ENCODE measurements at places on chromosomes 1 and 21.

DNA sequence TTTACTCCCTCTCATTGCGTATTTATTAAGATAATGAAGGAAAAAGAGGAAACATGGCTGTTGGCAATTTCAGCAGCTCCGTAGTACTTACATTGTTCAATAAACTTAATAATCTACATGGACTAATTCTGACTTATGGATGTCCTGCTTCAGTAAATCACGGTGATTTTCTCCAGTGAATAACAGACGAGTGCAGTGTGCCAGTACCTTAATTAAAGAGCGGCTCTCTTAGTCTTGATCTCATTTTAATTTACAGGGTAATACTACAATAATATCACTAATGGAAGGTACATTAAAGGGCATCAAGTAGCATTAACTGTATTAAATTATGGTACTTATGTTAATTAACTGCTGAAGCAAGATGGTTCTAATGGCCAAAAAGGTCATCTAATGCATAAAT is 187.2 kb downstream of the NTNG1 start:
- DNase-seq: no peak

- no peak for DNase-seq
Measured at GRCh38 chr1:71438626-71439025, 357.8 kb upstream of the ZRANB2 start.

- no peak for DNase-seq
Measured at GRCh38 chr1:11461531-11462137, 17.3 kb upstream of the DISP3 start.

DNA sequence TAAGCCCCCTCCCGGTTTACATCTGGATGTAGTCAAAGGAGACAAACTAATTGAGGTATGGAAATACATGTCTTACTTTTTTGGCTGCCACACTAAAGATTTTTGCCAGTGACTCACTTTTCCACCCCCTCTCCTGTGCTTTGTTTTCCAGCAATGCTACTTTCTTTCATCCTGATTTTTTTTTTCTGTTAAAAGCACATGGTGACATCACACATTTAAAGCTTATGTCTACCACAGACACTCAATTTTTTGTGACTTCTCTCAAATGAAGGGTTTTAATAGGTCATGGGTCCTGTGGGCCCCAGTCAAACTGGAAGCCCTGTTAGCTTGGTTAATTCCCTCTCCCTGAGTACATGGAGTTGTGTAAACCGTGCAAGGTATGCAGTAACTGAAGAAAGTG is 2.2 kb downstream of the PPP1R8 start:
- peak; percentile 52 for DNase-seq

- peak; percentile 61 for DNase-seq
Measured at GRCh38 chr1:7046314-7046713, 261.1 kb downstream of the CAMTA1 start.

- peak; percentile 42 for DNase-seq
Measured at GRCh38 chr1:25503551-25504426, 39.6 kb upstream of the LDLRAP1 start.

DNA sequence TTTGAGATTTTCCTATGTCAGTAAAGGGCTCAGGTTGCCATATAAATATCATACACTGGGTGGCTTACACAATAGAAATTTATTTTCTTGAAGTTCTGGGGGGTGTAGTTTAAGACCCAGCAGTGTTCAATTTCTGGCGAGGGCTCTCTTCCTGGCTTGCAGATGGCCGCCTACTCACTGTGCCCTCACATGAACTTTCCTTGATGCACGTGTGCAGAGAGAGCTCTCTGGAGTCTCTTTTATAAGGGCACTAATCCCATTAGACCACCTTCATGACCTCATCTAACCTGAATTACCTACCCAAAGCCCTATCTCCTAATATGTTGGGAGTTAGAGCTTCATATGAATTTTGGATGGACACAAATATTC is 21.1 kb downstream of the TMEM51 start:
- no peak for DNase-seq

GRCh38 chr1:181655756-181656155 is 172.4 kb downstream of the CACNA1E start:
- peak; percentile 33 for DNase-seq

DNA sequence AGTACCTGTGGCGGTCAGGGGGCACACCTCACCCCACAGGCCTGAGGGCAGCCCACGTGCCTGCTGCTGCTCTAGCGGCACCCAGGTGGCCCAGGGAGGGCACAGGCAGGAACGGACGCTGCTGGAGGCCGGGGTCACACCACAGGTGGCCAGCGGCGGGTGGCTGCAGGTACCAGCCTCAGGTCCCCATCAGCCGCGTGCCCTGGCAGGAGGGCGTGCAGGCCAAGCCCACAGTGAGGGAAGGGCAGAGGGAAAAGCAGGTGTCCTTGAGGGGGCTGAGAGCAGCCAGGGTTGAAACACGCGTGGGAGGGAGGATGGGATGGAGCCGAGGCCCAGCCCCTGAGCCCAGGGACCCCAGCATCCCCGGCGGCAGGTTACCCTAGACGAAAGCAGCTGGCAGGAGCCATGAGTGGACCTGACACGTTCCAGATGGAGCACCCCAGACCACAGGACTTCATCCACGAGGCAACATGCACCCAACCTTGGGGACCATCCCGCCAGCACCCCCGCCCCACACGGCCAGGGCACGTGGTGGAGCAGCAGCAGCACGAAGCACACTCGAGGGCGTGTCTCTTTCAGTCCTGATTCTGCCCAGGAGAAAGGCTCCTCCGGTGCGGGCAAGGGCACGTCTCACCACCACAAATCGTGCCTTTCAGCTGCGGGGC is 3.7 kb downstream of the SLC19A1 start:
- DNase-seq: no peak

GRCh38 chr1:103275725-103276124 is 167.4 kb upstream of the COL11A1 start:
- no peak for DNase-seq

DNA sequence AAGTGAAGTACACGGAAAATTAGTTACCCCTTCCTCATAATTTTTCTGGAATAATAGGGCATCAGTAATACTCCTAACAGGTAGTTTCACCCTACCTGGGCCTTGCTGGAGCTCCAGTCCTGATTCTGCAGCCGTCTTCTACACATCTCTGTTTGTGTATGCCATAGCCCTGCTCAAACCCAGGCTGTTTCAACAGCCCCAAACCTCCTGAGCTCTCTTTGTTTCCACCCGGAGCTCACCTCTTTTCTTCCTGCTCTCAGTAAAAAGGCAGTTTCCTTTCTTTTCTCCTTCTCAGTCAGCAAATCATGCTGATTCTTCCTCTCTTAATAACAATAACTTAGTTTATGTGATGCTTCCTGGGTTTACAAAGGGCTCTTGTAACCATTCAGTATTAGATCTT is 355.1 kb upstream of the RUNX1 start:
- no peak for DNase-seq

GRCh38 chr1:19643121-19643520 is 990 bp upstream of the NBL1 start:
- DNase-seq: peak; percentile 81

GRCh38 chr1:231706934-231707333 is 80.3 kb downstream of the DISC1 start:
- DNase-seq: no peak

DNA sequence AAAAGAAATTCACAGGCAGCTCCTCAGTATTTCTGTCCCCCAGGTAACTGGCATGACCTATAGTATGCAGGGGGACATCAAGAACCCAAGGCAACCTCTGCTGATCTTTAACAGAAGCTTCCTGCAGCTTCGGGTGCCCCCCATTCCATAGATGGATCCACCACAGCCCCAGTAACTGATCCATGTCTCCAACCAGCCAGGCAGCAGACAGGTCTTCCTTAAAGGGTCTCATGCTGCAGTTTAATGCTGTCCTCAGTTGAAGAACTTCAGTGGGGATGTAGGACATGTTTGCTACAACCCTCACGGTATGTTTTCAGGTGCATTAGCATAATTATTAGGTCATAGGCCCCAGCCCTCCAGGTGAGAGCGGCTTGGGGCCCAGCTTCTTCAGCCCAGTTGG is 90.9 kb upstream of the OLIG2 start:
- DNase-seq: no peak

Measured in ELR (cell line).